ENCODE measurements at places on chromosomes 1 and 21.

- DNase-seq = no peak
Measured at GRCh38 chr1:1556505-1556904, 16.1 kb upstream of the TMEM240 start.

- no peak for DNase-seq
Measured at GRCh38 chr1:36771240-36771639, 263.1 kb downstream of the GRIK3 start.

DNA sequence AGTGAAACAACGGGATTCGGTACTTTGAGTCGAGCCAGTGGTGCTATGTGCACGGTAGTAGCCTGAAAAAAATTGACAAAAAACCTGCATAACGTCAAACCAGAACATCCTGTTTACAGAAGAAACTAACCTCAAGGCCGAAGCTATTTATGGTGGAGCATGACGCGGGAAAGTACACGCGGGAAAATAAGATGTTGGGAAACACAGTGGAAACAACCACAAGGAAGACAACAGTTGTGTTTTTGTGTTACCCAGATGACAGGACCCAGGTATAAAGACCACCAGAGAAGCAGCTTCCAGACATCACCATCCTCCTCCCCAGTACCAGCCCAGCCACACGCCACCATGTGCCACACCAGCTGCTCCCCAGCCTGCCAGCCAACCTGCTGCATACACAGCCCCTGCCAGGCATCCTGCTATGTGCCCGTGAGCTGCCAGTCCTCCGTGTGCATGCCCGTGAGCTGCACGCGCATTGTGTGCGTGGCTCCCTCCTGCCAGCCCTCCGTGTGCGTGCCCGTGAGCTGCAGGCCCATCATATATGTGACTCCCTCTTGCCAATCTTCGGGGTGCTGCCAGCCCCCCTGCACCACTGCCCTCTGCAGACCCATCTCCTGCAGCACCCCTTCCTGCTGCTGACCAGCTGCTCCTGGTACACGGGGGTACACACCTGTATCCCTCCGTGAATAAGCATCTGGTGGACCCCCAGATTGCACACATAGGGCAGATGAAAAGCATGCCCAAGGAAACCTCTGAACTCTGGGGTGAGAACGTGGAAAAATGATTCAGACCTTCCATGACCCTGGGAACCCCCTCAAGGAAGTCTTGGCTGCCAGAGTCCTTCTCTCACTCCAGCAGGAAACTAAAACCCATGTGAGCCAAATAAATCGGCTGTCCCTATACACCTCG lies at the start of gene KRTAP12-3:
Gene KRTAP12-3 (plus strand): TSS at position 298 of the 906 bp plus-strand sequence. CDS start 48 bp downstream, at position 346.
- no peak for DNase-seq

GRCh38 chr1:5286244-5286643 lies 631.8 kb downstream of the AJAP1 start:
- no peak for DNase-seq

DNA sequence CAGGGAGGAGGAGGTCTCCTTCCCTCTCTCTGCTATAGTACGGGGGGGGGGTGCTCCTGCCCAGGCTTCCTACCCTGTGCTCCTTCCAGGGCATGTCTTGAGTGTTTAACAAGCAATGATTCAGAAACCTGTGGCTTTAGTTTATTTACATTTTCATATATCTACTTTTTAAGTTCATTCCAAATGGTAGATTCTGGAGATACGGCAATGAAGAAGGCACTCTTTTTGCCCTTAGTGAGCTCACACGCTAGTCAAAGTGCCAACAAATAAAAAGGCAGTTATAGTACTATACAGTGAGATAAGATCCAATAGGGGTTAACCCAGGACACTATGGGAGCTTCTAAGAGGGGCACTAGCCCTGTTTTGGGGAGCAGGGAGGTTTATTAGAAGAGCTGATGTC lies 169.3 kb upstream of the CACNA1E start:
- DNase-seq = no peak

DNA sequence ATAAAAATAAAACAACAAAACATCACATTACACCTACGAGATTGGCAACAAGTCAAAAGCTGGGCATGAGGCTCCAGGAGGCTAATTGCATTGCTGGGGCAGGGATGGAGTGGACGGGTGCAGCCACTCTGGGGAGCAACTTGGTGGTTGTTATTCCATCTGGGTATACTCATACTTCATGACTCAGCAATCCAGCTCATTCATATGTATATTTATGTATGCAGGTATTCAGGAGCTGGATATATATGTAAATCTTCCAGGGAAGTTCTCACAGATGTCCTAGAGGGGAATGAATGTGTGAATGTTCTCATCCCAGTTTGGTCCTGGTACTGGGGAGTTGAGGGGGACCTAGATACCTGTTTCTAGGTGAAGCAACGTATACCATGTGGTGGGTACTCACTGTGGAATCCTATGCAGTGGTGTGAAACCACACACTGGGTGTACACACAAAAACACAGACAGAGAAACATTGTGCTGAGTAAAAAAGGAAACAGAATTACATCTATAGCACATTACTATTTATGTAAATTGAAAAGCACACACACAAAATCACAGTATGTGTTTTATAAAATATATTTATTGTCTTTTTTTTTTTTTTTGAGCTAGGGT lies 79.7 kb upstream of the RAB4A start:
- peak; percentile 45 for DNase-seq

- DNase-seq = no peak
Measured at GRCh38 chr1:214370615-214371014, 89.7 kb downstream of the SMYD2 start.

DNA sequence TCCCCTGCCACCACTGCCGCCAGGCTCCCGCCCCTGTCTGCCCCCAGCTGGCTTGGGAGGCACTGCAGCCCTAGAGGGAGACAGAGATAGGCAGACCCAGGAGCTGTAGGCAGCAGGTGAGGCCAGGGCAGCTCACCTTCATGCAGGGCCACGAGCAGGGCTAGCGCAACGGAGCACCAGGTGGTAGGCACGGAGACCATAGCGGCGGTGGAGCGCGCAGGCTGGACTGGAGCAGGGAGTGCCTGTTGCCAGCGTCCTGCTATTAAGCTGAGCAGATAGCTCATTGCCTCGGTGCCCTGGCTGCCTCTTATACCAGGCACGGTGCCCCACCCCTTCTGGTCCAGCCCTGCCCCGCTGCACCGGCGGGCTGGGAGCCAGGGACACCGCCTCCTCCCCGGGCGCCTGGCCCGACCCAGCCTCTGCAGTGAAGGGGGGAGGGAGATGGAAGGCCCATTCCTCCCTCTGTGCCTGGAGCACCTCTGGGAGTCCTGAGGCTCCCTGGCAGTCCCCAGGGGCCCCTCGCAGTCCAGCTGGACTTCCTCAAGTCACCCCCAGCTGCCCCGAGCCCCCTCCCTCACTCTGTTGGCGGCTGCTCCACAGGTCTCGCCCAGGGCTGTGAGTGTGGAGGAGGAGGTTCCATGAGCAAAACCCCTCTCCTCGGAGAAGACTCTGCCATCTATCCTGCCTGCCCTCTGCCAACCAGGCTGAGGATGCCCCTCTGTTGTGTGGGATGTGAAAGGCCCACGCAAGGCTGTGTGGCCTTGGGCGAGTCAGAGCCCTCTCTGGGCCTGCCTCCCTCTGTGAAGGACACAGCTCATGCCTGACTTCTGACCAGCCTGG lies at the start of gene EDN2:
Gene EDN2 (minus strand): TSS at position 282 of the 840 bp plus-strand sequence. CDS start 82 bp downstream, at position 200.
- no peak for DNase-seq

GRCh38 chr1:8397511-8397910 lies 79.6 kb downstream of the SLC45A1 start:
- DNase-seq = peak; percentile 55

DNA sequence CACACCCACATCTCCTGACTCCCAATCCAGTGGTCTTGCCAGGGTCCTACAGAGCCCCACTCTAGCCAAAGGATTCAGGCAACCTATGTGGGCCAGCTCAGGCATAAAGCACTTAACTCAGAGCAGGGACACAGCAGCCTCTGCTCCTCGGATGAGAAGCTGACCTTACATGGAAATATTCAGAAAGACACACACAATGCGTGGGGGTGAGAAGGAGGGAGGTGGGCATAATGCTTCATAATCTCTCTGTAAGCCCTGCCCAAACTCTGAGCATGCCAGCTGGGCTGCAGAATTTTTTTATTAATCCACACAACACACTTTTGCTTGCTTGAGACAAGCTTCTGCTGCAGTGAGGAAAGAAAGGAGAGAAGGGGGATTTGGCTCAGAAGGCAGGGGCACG lies 21.6 kb downstream of the KCND3 start:
- DNase-seq = no peak

DNA sequence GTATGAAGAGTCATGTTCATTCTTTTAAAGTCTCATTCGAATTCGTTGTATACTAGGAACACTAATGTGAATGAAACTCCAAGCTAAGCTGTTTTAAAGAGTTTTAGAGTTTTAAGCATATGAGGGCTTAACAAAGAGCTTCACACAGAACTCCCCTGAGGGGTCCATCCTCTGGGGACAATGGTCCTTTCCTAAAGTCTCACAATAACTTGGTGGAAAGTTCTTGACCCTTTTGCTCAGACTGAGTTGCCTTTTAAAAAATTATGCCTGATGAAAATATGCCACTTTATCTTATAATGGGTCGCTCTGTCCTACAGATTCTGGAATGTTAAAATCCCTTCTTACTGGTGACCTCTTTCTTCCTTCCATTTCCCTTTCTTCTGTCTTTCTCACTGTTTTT lies 64.3 kb downstream of the RGL1 start:
- no peak for DNase-seq

GRCh38 chr1:156108664-156109241 lies 5.8 kb upstream of the LMNA start:
- DNase-seq = no peak

DNA sequence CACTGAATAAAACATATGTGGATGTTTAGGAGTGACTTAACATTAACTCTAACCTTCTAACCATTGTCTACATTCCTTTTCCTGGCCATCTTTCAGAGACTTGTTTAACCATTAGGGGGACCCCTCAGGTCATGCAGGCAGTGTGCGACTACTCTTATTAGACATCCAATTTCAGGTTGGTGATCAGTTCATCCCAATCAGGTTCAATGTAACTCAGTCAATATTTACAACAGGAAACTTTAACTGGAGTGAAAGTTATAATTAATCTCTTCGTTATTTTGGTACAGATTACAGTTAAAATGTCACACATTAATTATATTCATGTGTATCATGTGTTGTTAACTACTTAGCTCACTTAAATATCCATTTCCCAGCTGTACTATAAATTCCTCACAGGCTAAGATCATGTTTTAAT lies 68.8 kb upstream of the RGS1 start:
- peak; percentile 71 for DNase-seq

DNA sequence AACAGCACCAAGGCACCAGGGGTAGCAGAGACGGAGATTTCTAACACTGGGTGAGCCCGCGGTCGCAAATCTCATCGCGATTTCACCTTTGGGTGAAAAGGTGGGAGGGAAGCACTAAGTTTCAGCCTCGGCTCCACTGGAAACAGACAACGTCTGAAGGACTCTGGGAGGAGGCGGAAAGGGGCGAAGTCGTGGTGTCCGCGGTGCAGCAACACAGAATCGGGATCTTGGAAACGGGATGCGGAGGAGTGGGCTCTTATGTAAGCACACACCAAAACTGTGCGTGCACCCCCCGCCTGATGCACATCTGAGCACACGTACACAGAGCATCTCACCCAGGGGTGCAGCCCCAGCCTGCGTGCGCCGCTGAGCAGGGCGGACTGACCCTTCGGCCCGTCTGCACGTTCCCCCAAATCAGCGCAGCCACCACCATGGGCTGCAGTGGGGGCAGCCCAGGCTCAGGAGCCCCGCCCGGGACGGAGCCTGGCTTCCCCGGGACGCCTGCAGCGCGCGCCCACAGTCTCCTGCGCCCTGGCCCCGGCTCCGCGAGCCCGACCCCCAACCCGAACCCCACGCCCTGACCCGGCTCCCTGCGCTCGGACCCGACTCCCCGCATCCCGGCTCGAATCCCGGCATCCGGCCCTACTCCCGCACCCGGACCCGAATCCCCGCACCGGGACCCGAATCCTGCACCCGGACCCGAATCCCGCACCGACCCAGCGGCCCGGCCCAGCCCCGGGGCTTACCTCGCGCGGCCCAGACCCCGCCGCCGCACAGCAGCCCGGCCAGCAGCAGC lies 670 bp downstream of the CLSTN1 start:
- no peak for DNase-seq

GRCh38 chr1:43531107-43531905 lies 623 bp downstream of the PTPRF start:
- DNase-seq = no peak

DNA sequence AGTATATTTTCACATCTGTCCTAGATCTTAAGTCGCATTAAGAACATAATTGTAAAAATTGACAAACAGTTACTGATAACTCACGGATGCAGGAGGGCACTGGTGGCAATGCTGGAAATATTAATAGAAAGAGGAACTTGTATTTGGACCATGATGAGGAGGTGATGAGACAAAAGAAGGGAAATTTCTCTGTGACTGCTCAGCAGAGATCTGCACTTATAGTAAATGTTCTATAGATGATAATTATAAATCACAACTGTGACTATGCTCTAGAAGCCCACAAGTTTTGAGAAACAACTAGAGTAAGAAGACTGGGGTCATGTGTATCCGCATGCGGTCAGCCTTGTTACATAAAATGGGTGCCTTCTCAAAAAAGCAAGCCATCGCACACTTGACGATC lies 8.7 kb upstream of the DUSP12 start:
- no peak for DNase-seq

DNA sequence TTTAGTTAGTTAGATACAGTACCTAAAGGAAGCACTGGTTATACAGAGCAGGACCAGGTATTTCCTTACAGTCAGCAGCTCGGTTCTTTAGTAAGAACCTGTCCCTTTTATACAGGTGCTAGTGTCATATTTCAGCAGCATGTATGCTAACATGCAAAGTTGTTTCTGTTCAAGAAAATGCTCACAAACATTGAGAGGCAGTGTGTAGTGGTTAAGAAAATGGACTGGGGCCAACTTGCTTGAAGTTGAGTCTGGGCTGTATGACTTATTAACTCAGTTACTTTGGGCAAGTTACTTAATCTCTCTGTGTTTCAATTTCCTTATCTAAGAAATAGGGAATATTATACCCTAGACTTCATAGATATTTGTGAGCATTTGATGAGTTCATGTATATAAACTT lies 31.1 kb downstream of the AK4 start:
- peak; percentile 52 for DNase-seq

DNA sequence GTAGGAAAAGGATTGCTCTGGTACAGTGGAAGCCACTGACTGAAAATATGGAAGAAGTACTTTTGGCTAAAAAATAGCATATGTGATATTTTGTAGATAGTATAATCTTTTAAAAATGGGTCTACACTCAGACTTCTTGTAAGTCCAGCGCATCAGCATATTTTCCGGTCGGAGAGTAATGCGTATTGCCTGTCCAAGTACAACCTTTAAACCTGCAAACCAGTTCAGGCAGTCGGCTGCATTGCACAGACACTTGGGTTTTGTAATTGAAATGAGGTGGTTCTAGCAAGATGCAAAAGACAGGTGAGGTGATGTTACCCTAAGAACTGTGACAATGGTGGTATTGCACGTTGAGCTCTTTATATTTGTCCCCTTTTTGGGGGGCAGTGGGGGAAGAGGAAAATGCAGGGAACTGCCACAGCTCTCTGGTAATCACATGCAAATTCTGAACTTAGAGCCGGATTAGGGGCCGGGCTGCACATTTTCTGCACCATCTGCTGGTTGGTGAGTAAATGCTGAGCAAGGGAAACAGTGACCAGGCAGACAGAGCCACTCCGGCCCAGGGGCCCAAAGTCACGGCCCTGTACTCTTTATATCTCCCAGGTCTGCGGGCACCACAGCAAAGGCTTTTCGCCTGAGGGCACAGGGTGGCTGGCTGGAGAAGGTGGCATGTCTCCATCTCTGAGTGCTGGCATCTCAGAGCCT lies 2.3 kb downstream of the GPR137B start:
- DNase-seq = no peak

Data from iris pigment epithelial cell (primary cell).